ENCODE measurements at places on chromosomes 2 and 18.

DNA sequence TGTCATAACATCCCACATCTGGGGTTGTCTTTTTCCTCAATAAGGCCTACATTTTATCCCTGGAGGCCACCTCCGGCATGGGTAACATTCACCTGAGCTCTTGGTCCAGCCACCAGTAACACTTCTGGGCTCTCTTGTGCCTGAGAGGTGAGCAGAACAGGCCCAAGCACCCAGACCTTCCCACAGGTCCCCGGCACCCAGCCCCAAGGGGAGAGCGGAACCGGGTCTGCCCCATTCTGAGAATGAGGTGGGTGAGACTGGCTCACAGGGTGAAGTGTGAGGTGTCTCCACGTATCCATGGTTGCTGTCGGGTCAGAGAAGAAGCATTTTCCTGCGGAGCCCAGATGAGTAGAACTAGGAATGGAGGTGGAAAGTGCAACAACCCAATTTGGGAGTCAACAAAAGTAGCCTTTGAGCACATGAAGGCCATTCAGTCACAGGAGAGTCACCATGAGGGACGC, 496.7 kb upstream of the MYT1L start:
- no peak for DNase-seq

GRCh38 chr2:181894381-181894780, 2.9 kb downstream of the ITPRID2 start:
- DNase-seq, result no peak

GRCh38 chr2:191262436-191262835, 17.2 kb downstream of the MYO1B start:
- peak; percentile 86 for DNase-seq

DNA sequence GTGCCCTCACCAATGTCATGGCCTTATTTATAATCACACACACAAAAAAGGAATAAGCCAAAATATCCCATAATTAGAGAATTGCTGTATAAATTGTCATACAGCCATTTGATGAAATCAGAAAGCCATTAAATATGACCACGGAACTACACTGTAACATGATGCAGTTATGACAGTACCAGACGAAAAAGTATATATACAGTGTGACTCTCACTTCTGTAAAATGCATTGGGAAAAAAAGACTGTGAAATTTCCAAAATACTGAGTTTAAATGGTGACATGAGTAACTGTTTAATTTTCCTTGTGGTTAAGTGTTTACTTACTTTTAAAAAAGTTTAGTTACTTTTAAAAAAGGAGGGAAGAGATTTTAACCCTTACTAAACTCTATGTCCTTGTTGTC, 25.4 kb downstream of the UXS1 start:
- no peak for DNase-seq

- DNase-seq, result peak; percentile 95
These were observed 5.5 kb downstream of the TMBIM1 start for GRCh38 chr2:218286570-218287459.

GRCh38 chr18:59067873-59068272, 71.8 kb upstream of the SEC11C start:
- DNase-seq, result peak; percentile 43

DNA sequence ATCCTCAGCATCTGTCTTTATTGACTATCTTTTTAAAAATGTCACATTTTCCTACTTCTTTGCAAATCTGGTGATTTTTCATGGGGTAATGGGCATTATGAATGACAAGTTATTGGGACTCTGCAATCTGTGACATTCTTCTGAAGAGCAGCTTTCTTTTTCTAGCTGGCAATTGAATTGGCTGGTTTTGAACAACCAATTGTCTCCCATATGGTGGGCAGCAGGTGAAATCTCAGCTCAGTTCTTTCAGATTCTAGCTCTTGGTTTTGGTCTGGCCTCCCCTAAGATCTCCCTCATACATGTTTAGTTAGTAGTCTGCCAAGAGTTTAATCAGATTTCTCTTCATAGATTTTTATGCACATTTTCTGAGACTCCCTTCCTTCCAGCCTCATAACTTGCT, 107.9 kb upstream of the EPB41L3 start:
- DNase-seq, result no peak

DNA sequence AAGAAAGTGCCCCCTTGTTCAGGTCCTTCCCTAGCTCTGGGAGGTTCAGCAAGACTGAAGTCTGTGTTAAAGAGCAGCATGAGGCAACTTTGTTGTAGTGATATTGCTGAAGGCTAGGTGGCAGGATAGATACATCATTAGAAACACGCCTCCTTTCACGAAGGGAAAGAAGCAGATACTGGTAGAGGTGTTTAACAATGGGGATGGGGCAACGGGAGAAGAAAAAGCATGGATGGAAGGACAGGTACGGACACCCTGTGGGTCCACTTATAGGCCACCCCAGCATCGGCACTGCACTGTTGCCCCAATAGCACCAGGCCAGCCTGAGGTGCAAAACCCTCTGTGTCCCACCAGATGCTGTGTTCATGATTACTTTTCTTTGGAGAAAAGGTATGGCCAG, 3.5 kb upstream of the IGFBP5 start:
- peak; percentile 71 for DNase-seq

All from fibroblast of mammary gland (primary cell).